ENCODE measurements at places on chromosomes 16 and 17.

GRCh38 chr17:61511480-61512182 is 59.4 kb downstream of the TBX4 start:
- DNase-seq, result no peak

GRCh38 chr17:49680314-49680713 is 2.4 kb upstream of the SPOP start:
- DNase-seq, result no peak

DNA sequence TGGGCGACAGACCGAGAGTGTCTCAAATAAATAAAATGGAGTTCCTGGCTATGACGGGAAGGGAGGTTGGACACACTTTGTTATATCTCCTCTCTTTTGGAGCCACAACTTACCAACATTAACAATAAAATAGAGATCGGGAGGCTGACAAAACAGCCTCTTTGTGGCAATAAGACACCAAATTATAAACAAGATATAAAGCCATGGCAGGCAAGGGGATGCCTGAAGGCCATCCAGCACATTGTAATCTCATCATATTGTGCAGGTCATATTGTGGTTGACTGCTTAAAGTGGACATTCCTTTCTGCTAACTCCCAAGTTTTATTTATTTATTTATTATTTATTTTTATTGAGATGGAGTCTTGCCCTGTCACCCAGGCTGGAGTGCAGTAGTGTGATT is 59.9 kb upstream of the MGAT5B start:
- DNase-seq, result no peak

DNA sequence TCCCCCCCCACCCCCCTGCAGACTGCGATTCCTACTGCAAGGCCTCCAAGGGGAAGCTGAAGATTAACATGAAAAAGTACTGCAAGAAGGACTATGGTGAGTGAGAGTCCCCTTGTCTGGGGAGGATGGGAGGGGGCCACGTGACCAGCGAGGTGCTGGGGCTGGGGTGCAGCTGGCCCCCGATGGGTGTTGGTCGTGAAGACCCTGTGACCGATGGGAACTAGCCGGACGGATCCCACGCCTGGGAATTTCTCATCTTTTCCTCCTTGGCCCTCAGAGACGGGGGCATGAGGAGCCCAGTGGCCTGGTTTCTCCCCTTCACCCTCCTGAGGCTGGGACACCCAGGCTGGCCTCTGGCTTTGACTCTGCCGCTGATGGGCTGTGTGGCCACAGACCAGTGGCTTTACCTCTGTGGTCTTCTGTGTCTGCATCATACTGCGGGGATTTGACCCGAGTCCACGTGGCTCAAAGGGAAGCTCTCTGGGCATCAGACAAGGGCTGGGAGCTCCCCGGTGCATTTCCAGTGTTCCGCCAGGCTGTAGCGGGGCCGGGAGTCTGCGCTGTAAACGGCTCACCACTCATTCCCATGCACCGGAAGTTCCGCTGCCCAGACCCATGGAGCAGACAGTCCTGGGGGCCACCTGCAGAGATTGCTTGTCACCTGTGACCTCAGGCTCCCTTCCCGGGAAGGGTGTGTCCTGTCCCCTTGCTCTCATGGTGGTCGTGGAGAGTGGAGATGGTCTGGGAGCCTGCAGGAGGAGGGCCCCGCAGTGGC is 200.0 kb downstream of the NTN1 start:
- no peak for DNase-seq

GRCh38 chr17:68870161-68870826 is 84.9 kb downstream of the ABCA8 start:
- DNase-seq, result peak; percentile 37

DNA sequence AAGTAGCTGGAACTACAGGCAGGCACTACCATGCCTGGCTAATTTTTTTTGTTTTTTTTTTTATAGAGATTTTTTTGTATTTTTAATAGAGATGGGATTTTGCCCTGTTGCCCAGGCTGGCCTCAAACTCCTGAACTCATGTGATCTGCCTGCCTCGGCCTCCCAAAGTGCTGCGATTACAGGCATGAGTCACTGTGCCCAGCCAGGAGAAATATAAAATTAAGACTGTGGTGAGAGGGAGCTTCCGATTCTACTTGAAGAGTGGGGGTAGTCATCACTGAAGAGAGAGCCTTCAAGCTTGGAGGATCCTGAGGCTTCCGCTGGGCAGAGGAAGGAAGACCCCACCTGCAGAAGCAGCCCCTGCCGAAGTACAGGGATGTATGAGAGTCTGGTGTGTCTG is 34.4 kb upstream of the RGS9 start:
- no peak for DNase-seq

GRCh38 chr17:47727704-47728036 is 5.4 kb upstream of the TBX21 start:
- no peak for DNase-seq

DNA sequence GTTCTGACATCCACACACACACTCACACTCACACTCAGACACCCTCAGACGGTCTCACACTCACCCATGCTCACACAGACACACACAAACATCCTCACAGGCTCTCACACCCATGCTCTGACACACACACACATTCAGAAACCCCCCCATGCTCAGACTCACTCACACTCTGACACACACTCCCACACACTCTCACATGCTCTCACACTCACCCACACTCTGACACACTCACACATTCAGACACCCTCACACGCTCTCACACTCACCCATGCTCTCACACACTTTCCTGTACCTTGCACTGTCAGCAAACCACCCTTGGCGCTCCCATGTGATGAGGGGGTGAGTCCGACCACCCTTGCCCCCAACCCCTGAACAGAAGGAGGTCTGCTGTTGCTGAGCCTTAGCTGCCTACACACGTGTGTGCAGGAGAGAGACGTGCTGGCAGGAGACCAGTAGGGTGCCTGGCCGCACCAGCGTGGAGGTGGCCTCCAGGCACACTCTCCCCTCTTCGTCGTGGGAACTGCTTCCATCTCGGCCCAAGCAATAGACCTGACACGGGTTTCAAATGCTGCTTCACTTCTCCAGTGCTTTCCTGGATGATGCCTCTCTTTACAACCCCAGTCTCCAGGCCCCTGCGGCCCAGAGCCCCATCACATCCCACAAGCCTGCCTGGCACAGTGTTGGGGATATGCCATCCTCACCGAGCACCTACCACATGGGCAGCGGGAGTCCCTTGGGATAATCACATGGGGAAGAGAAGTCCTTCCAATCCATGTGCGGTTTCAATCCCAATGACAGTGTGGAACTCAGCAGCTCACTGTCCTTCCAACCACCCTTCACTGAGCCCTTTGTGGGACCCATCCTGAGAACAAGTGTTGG is 267.8 kb upstream of the FOXF1 start:
- DNase-seq, result no peak
